ENCODE measurements at places on chromosomes 3 and 15.

DNA sequence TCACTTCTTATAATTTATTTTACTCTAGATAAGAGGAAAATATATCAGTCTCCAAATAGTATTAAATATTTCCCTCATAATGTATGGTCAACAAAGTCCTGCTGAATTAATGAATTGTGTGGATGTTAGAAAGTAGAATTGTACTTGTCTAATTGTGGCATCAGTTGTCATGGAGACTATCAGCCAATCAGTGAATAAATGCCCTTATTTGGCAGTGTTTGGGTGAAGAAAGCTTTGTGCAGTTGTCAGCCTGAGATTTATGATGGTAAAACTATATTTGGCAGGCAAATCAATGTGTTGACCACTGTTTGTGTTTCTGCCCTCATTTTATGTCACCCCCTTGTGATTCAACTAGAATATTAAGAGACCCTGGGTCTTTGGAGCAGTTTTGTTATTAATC, 293.6 kb upstream of the MDFIC2 start:
- no peak for DNase-seq

DNA sequence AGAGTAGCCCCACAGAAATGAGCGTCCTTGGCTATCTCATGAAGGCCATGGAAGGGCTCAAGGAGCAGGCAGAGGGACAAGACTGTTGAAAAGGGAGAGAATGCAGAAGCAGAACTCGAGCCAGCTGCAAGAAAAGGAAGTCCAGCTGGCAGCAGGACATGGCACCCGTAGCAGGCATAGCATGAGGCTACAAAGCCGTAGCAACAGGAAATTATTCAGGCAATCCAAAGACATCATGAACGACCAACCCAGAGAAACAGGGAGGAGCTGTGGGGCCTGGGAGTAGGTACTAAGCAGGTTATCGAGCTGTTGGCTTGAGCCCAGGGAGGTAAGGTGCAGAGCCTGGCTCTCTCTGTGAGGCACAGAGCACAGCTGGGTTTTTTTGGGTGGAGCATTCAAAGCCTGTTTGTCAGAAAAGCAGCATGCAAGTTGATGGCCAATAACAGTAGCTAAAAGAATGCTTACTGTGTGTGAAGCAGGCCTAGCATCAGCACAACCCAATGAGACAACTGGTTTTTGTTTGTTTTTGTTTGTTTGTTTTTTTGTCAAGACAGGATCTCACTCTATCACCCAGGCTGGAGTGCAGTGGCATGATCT, 144.0 kb upstream of the SMAD3 start:
- DNase-seq: no peak

- no peak for DNase-seq
Observed at GRCh38 chr3:37646865-37647264, 214.8 kb upstream of the CTDSPL start.

DNA sequence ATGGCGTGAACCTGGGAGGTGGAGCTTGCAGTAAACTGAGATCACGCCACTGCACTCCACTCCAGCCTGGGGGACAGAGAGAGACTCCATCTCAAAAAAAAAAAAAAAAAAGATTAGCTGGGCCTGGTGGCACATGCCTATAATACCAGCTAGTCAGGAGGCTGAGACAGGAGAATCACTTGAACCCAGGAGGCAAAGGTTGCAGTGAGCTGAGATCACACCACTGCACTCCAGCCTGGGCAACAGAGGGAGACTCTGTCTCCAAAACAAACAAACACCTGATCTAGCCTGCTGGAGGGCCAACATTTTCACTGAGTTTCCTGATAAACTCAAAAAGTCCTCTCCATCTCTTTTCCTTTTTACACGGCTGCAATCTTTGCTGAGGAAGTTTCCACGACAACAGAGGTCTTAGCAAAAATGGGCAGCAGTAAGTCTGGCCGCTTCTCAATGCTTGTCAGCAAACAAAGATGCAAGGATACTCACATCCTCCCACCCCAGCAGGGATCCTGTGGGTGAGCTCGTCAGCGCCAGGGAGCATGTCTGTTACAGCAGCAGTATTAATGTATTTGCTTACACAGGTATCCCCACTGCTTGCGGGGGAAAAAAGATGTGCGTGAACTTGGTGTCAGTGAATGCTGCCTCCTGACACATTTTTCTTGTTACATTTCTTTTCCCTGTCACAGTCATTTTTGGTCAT, 21.0 kb upstream of the CCDC174 start:
- no peak for DNase-seq

DNA sequence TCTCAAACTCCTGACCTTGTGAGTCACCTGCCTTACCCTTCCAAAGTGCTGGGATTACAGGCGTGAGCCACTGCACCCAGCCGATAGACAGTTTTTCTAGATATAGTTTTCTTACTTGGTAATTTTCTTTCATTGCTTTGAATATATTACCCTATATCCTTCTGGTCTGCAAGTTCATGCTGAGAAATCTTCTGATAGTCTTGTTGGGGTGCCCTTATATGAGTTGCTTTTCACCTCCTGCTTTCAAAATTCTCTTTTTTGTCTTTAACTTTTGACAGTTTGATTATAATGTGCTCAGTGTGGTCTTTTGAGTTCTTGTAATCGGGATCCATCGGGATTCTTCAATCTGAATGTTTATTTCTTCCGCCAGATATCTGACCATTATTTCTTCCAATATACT, 217.3 kb downstream of the GREM1 start:
- no peak for DNase-seq

DNA sequence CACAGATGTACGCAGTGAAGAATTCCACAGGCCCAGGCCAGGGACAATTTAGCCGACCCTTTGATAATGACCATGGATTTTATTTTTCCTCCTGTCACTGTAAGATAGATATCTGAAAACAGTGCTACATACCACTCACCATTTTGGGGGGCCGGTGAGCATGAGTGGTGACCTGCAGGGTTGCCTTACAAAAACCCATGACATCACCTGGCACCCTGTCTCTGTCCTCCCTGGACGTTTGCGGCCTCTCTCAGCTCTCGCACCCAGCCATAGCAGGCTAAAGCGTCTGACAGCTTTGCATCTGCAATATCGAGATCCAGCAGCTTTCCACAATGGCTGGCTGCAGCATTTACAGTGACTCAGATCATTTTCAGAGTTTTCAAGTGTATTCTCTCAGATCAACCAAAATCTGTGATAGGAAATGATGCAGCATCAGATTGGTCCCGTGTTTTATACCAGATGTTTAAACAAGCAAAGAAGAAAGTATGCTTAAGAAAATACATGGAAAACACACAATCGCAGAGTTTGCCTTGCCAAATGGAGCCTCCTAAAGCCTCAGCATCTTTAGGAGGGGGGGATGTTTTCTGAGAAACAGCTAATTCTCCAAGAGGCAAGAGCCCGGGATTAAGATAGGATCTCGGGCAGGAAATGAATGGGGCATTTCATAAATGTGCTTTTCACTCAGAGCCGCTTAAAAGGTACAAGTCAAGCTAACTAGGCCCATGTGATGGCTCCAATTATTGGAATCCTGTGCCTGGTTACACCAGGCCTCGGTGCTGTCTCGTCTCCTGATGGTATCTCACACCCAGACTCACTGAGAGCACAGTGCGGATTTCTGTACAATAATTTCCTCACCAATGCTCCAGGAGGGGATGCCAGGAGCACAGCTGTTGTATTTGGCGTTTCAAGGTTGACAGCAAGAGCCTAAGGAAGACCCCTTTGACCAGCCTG, 257.3 kb downstream of the XXYLT1 start:
- DNase-seq: no peak

GRCh38 chr3:118186051-118186450, 848.6 kb downstream of the IGSF11 start:
- no peak for DNase-seq

GRCh38 chr3:163573324-163573723, 1505.0 kb downstream of the SI start:
- no peak for DNase-seq

GRCh38 chr15:26781816-26782215, 8.9 kb upstream of the GABRB3 start:
- no peak for DNase-seq

DNA sequence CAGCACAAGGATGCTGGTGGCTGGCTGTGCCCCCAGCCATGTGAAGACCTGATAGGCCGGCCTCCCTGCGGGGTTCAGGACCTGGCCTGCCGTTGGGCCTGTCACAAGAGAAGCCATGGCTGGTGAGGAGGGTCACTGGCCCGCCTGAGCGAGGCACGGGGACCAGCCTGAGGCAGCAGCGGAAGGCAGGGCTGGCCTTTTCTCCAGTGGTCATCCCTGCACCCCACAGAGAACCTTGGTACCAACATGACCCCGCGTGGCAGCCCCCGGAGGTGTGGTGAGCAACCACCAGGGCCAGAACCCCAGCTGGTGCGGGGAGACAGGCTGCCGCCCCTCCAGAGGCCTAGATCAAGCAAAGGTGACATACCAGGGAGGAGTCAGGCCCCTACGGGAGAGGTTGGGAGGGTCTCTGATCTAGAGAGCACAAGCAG, 134.1 kb upstream of the MEF2A start:
- no peak for DNase-seq

DNA sequence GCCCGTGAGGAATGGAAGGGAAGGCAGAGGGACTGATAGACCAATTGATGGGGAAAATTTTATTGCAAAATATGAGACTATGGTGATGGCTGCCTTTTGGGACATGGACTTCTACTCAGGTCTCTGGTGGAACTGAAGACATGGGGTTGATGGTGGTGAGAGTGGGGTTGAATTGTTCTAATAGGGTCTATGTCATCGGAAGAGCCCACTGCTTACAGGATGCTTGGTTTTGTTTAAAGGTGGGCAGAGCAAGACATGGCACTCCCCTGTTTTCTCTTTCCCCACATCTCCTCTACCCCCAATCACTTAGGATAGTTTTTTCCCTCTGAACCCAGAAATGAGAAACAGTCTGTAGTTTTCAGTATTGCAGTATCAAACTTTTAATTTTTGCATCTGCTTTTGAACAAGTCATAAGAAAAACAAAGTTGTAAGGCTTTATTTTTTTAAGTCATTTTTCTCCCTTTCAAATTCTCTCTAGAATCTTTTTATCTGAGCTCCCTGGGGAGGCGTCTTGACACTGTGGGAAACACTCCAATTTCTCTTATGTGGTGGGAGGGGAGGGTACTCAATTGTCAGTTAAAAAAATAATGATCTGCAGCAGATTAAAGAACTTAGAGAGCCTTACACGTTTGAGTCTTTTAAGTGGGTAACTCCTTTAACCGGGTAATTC, 276.2 kb upstream of the TBC1D5 start:
- DNase-seq: no peak

GRCh38 chr3:123788710-123789109, 95.4 kb downstream of the MYLK start:
- DNase-seq: no peak

- DNase-seq: no peak
Observed at GRCh38 chr15:60539016-60539415, 60.1 kb upstream of the ICE2 start.

DNA sequence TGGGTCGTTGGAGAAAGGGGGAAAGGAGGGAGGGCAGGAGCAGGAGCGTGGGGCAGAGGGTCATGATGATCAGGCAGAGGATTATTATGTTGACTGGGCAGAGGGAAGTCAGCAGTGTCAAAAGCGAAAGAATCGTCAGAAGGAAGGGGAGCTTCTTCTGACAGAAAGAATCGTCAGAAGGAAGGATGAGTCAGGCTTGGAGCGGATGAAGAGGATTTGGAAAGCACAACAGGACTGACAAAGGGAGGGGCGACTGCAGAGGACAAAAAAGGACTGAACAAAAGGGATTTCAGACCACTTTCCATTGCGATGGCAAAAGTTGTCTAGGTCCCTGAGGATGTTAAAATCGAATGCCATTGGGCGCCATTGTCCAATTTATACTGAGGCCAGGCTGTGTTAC, 1053.5 kb downstream of the SI start:
- no peak for DNase-seq

- no peak for DNase-seq
Observed at GRCh38 chr15:70199540-70200410, 102.1 kb upstream of the TLE3 start.

GRCh38 chr3:82814660-82815059, 1053.2 kb upstream of the GBE1 start:
- DNase-seq: no peak

DNA sequence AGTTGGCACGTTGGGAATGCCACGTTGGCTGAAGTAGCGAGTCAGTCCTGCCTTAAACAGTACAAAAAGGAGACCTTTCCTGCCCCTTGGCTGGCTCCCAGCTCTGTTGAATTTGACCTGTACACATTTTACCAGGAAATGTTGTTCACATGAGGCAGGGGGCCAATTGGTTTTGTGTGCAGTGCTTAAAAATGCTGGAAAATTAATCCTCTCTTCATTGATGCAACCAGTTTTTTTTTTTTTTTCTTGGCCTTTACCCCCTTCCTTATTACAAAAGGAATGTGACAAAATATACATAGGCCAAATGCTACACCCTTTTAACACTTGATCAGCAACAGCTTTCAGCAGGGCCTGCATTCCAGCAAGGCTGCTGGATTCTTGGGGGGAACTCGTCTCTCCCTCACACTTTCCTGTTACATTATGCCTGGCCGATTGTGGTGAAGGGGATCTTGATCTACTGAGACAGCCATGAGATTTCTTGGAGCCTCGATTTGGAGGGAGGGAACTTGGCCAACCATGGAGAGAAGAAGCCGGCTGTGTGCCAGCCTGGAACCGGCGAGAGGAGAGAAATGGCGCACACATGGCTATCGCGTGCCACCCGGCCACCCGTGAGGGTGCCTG, 93.1 kb downstream of the DNASE1L3 start:
- DNase-seq: no peak

- no peak for DNase-seq
Observed at GRCh38 chr15:66429546-66429945, 42.8 kb downstream of the MAP2K1 start.

DNA sequence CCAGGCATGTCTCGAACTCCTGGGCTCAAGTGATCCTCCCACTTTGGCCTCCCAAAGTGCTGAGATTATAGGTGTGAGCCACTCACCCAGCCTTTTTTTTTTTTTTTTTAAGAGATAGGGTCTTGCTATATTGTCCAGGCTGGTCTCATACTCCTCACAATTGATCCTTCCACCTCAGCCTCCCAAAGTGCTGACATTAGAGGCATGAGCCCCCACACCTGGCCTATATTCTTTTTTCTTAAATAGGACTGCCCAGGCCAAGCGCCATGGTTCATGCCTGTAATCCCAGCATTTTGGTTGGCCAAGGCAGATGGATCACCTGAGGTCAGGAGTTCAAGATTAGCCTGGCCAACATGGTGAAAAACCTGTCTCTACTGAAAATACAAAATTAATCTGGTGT, 12.5 kb downstream of the NR1I2 start:
- DNase-seq: no peak
